Placental pericyte (primary cell): ENCODE measurements at places on chromosomes 12 and 14. TPM values are rescaled to one million over a fixed set of nuclear protein-coding genes. Genes with fewer than 3 reads are reported as not detected.

The NRXN3 gene
- total RNA-seq, result 0.22 and 0.72 TPM in 2 replicates

The SLC11A2 gene
- 57.4 and 123 TPM in 2 replicates for total RNA-seq

The SMCO2 gene
- total RNA-seq, result 0.22 TPM in 1 of 2 replicates, not detected in the other

The DIO2 gene
- total RNA-seq, result 0.22 and 29.6 TPM in 2 replicates

The KCNK13 gene
- total RNA-seq, result under 0.01 TPM in 1 of 2 replicates, not detected in the other

The BLTP3B gene
- 30.2 and 46.5 TPM in 2 replicates for total RNA-seq

The B4GALNT3 gene
- total RNA-seq, result 0.88 TPM in 1 of 2 replicates, not detected in the other

The SLC6A12 gene
- total RNA-seq, result under 0.01 TPM in 2 replicates

The KLHL33 gene
- total RNA-seq, result under 0.01 TPM in 1 of 2 replicates, not detected in the other

The ALG10B gene
- 1.8 and 5.4 TPM in 2 replicates for total RNA-seq

The SMIM41 gene
- 1.0 and 1.1 TPM in 2 replicates for total RNA-seq

The IRAK3 gene
- total RNA-seq, result 5.9 and 6.4 TPM in 2 replicates

The HPD gene
- 0.22 TPM in 1 of 2 replicates, not detected in the other for total RNA-seq

The KCNC2 gene
- not detected in 2 replicates for total RNA-seq

The TSPAN11 gene
- 0.14 and 0.44 TPM in 2 replicates for total RNA-seq

The KLRC3 gene
- total RNA-seq, result not detected in 2 replicates

The LRP6 gene
- total RNA-seq, result 26.3 and 32.1 TPM in 2 replicates

The TEAD4 gene
- 17.9 and 19.9 TPM in 2 replicates for total RNA-seq
